ENCODE measurements at places on chromosomes 13 and 19.

GRCh38 chr13:102571075-102571474 is 25.7 kb upstream of the TPP2 start:
- no peak for DNase-seq

DNA sequence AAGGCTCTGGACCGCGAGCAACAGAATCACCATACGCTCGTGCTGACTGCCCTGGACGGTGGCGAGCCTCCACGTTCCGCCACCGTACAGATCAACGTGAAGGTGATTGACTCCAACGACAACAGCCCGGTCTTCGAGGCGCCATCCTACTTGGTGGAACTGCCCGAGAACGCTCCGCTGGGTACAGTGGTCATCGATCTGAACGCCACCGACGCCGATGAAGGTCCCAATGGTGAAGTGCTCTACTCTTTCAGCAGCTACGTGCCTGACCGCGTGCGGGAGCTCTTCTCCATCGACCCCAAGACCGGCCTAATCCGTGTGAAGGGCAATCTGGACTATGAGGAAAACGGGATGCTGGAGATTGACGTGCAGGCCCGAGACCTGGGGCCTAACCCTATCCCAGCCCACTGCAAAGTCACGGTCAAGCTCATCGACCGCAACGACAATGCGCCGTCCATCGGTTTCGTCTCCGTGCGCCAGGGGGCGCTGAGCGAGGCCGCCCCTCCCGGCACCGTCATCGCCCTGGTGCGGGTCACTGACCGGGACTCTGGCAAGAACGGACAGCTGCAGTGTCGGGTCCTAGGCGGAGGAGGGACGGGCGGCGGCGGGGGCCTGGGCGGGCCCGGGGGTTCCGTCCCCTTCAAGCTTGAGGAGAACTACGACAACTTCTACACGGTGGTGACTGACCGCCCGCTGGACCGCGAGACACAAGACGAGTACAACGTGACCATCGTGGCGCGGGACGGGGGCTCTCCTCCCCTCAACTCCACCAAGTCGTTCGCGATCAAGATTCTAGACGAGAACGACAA is 1.8 kb downstream of the PCDH17 start:
- DNase-seq, result no peak

- DNase-seq, result no peak
Measured at GRCh38 chr13:44549476-44549875, 26.7 kb downstream of the TSC22D1 start.

DNA sequence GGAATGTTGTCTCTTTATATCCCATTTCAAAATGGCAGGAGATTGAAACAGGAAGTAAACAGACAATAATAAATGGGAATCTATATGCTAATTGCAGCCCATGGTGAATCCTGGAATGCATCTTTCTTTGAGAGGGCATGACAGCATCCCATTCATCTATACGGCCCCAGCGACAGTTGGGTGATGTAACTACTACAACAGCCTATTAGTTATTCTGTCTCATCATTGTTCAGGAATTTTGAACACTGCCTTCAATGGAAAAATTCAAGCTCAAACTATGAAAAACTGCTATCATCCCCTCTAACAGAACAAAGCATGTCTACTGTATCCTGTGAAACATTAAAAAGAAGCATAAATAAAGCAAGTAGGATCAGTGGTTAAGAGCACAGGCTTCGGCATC is 262.1 kb downstream of the DCT start:
- peak; percentile 8 for DNase-seq

DNA sequence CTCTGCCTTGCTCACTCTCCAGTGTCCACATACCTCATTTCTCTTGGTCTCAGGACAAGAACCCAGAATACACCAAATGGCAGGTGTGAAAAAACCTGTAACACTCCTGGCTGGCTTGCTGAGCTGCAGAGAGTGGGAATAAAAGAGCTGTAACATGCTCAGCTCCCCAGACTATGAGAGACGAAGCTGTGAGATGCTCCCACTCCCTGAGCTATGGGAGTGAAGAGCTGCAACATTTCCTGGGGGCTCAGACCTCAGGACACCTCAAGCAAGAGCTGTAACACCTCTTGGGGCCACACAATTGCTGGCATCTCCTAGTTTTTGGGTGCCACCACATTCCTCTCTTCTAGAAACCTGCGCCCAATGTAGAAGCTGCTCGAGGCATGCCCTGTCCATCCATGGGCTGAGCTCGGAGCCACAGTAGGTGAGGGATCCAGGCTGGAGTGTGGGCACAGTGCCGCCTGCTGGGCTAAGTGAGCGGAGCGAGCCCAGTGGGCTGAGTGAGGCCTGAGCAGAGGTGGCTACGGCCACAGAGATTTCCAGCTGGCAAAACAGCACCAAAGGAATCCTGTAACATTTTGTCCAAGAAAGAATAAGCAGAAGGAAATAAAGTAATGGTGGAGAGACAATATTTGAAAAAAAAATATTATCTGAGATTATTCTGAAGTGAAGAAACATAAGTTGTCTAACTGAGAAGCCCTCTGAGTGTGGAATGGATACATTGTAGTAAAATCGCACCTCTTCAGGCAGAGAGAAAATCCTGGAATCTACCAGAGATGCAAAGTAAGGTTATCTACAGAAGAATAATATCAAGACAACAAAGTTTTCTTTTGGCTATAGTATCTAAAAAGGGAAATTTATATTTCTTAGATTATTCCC is 186.2 kb upstream of the PCDH9 start:
- DNase-seq, result no peak

- DNase-seq, result no peak
Measured at GRCh38 chr13:28529836-28530235, 34.9 kb upstream of the FLT1 start.
